ENCODE measurements at places on chromosomes 5 and 9. TPM values are rescaled to one million over a fixed set of nuclear protein-coding genes. Genes with fewer than 3 reads are reported as not detected.

ZNF782 gene
- total RNA-seq: 6.2 TPM

- DNase-seq: no peak
- H3K27me3 ChIP-seq: peaks cover 5% of the 10 kb centered on the region
- no peak overlapping the region for H3K27ac ChIP-seq
- H3K4me1 ChIP-seq: no peaks in the 10 kb centered on the region
- H3K4me3 ChIP-seq: peak overlapping the region; percentile 57
These were observed 1.2 kb downstream of the LOX start for GRCh38 chr5:122076669-122077365.

DNA sequence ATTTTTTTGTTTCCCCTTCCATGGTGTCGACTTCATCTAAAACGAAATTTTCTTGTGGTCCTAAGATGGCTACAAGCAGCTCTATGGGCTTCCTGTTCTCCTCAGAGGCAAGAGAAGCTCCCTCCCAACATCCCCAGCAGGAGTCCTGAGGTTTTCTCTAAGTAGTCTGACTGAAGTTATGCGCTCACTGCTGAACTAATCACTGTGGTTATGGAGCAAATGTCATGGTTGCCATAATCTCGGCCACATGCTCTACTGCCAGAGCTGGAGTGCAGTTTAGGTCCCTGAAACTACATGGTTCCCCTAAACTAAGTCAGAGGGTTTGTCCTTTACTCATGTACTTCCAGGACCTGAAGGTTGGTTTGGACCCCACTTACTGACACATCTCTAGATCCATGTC, 68.0 kb upstream of the MAMDC2 start:
- DNase-seq: no peak
- no peaks in the 10 kb centered on the region for H3K27me3 ChIP-seq
- H3K4me3 ChIP-seq: no peak overlapping the region
- no peaks in the 10 kb centered on the region for H3K4me1 ChIP-seq
- no peak overlapping the region for H3K27ac ChIP-seq
- H3K36me3 ChIP-seq: no peaks in the 10 kb centered on the region

HRCT1 gene
- total RNA-seq: not detected

PCDHGC3 gene
- total RNA-seq: 20.5 TPM

GRCh38 chr5:172035049-172035448, 28.6 kb upstream of the FBXW11 start:
- no peaks in the 10 kb centered on the region for H3K27me3 ChIP-seq
- H3K27ac ChIP-seq: peak overlapping the region; percentile 13
- DNase-seq: peak; percentile 33
- H3K36me3 ChIP-seq: no peaks in the 10 kb centered on the region
- H3K4me1 ChIP-seq: peaks cover 5% of the 10 kb centered on the region
- no peak overlapping the region for H3K4me3 ChIP-seq

HAVCR2 gene
- 5.2 TPM for total RNA-seq

- no peak overlapping the region for H3K27ac ChIP-seq
- H3K4me3 ChIP-seq: no peak overlapping the region
- DNase-seq: no peak
- no peaks in the 10 kb centered on the region for H3K4me1 ChIP-seq
- no peaks in the 10 kb centered on the region for H3K36me3 ChIP-seq
These were observed 27.9 kb downstream of the TMEM215 start for GRCh38 chr9:32811246-32811645.

DNA sequence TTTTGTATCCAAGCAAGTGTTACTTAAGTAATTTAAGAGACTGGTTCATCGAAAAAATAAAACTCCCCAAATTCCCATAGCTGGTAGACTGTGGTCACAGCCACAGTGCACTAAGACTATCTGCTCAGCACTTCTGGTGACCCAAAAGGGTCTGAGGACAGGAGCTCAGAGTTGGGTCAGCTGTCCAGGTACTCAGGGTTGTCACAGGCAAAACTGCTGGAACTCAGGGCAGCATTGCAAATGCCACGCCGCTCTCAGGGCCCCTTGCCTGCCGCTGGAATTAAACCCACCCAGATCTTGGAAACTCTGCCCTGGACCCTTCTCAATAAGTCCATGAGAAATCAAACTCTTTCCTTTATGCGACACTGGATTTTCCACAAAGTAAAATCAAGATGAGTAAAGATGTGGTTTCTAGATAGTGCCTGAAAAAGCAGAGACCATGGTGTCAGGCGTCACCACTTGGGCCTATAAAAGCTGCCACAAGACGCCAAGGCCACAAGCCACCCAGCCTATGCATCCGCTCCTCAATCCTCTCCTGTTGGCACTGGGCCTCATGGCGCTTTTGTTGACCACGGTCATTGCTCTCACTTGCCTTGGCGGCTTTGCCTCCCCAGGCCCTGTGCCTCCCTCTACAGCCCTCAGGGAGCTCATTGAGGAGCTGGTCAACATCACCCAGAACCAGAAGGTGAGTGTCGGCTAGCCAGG, at the start of gene IL13:
TSS of gene IL13 (plus strand) at position 498 of the 705 bp plus-strand sequence. CDS start at position 512, 14 bp downstream.
- H3K27me3 ChIP-seq: no peaks in the 10 kb centered on the region
- H3K36me3 ChIP-seq: no peaks in the 10 kb centered on the region
- no peak for DNase-seq

DNA sequence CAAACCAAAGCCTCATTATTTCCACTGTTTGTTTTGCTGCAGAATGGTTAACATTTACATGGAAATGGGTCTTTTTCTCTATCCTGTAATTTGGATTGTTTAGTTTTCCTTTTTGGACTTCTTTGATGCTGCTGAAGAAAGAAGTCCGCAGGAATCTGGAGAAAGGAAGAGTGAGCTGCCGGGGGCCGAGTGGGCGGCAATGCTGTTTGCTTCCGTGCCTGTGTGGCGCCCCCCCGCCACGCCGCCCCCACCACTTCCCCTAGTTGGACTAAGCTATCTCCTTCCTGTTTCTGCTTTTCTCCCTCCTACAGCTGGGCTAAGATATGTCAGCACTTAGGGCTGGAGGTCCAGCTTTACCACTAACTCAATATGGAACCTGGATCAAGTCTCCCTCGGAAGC, 39.7 kb downstream of the ACTL7B start:
- DNase-seq: no peak
- H3K4me3 ChIP-seq: no peak overlapping the region
- no peaks in the 10 kb centered on the region for H3K27me3 ChIP-seq
- no peak overlapping the region for H3K27ac ChIP-seq
- no peaks in the 10 kb centered on the region for H3K36me3 ChIP-seq

DNA sequence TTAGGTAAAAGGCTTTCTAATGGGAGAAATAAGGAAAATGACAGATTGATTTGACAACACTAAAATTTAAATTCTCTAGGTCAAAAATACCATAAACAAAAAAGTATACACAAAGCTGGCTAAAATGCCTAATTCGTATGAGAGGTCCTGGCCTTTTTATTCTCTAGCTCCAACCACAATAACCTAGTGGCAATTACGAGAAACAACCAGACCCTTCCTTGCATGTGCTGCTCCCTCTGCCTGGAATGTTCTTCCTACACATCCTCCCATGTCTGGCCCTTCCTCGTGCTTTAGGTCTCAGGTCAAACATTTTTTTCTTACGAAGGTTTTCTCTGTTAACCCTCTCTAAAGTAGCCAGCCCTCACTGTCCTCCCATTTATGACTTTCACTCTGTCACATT, 176.4 kb upstream of the PLPPR1 start:
- no peaks in the 10 kb centered on the region for H3K4me1 ChIP-seq
- H3K27me3 ChIP-seq: no peaks in the 10 kb centered on the region
- DNase-seq: no peak

PTGES gene
- total RNA-seq: not detected

SOHLH1 gene
- not detected for total RNA-seq

DNA sequence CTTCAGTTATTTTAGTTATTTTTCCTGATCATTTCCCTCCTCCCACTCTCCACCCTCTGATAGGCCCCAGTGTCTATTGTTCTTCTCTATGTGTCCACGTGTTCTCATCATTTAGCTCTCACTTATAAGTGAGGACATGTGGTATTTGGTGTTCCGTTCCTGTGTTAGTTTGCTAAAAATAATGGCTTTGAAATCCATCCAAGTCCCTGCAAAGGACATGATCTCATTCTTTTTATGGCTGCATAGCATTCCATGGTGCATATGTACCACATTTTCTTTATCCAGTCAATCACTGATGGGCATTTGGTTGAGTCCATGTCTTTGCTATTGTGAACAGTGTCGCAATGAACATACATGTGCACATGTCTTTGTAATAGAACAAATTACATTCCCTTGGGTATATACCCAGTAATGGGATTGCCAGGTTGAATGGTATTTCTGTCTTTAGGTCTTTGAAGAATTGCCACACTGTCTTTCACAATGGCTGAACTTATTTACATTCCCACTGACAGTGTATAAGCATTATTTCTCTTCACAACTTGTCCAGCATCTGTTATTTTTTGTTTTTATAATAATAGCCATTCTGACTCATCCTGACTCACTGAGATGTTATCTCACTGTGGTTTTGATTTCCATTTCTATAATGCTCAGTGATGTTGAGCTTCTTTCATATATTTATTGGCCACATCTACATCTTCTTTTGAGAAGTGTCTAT, 17.2 kb upstream of the DIRAS2 start:
- no peak overlapping the region for H3K4me3 ChIP-seq
- no peaks in the 10 kb centered on the region for H3K36me3 ChIP-seq
- no peak overlapping the region for H3K27ac ChIP-seq
- no peak for DNase-seq
- no peaks in the 10 kb centered on the region for H3K27me3 ChIP-seq
- H3K4me1 ChIP-seq: no peaks in the 10 kb centered on the region

ALDH1B1 gene
- 36.8 TPM for total RNA-seq

DNA sequence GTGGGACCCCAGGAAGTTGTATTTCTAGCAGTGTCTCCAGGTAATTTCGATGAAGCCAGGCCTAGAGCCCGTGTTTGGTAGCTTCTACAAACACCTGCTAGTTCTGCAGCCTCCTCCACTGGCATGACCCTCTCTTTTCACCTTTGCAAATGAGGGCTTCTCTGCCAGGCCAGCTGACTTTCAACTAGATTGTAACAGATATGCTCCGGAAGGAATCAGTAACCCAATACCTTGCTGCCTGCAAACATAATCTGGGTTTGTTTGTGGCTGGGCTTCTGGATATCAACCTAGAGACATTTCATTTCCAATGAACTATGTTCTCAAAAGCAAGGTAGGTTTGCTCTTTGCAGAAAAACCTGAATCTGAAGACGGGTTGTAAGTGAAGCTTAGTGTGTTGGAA, 354.8 kb downstream of the DMRT2 start:
- H3K27ac ChIP-seq: no peak overlapping the region
- H3K4me3 ChIP-seq: no peak overlapping the region
- H3K36me3 ChIP-seq: no peaks in the 10 kb centered on the region
- no peaks in the 10 kb centered on the region for H3K27me3 ChIP-seq
- DNase-seq: no peak
- no peaks in the 10 kb centered on the region for H3K4me1 ChIP-seq

KDM3B gene
- 41.0 TPM for total RNA-seq

ARID3C gene
- 0.24 TPM for total RNA-seq

- H3K4me1 ChIP-seq: no peaks in the 10 kb centered on the region
- H3K4me3 ChIP-seq: no peak overlapping the region
- no peaks in the 10 kb centered on the region for H3K27me3 ChIP-seq
- DNase-seq: no peak
These were observed 168.4 kb upstream of the GDNF start for GRCh38 chr5:38008198-38008597.

- H3K36me3 ChIP-seq: no peaks in the 10 kb centered on the region
- H3K4me1 ChIP-seq: peaks cover 15% of the 10 kb centered on the region
- H3K4me3 ChIP-seq: peak within 1 kb of the TSS; percentile 33
- no peaks in the 10 kb centered on the region for H3K27me3 ChIP-seq
- no peak within 1 kb of the TSS for H3K27ac ChIP-seq
- no peak for DNase-seq
These were observed at the start of gene LCN10 for GRCh38 chr9:136742591-136743391. Gene LCN10 (minus strand): TSS chr9:136742940. CDS start chr9:136742903, 37 bp downstream.

CLINT1 gene
- 96.7 TPM for total RNA-seq

DNA sequence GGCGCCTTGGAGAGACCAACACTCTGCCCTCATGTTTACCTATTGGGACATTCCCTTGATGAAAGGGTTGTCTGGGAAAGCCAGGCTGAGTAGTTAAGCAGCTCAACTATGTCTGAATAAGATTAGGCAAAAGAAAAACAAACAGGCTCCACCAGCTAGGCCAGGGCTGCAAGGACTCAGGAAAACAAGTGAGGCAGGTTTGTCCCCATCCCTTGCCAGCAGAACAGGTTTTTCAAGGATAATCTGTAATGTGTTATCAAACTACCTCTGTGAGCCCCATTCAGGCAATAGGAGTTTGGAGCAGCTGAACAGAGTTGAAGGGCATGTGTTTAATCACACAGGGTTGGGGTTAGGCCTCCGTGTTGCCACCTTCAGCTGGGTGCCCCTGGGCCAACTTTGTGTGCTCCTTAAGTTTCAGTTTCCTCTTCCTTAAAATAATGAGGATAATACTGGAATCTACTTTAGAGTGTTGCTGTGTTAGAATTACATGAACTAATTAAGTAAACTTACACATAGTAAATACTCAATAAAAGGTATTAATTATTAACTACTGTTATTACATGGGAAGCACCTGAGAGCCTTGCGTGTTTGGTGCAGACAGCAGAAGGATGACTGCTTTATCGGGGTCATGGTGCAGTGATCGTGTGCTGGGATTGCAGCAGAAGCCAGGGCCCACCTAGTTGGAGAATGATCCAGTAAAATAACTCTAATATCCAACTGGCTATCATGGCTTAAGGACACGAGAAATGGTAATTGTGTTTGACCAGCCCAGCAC, 72.1 kb upstream of the ATP10B start:
- no peak overlapping the region for H3K27ac ChIP-seq
- no peaks in the 10 kb centered on the region for H3K4me1 ChIP-seq
- no peaks in the 10 kb centered on the region for H3K36me3 ChIP-seq
- no peak for DNase-seq
- no peak overlapping the region for H3K4me3 ChIP-seq
- H3K27me3 ChIP-seq: no peaks in the 10 kb centered on the region

DNM1 gene
- total RNA-seq: 0.21 TPM

DNA sequence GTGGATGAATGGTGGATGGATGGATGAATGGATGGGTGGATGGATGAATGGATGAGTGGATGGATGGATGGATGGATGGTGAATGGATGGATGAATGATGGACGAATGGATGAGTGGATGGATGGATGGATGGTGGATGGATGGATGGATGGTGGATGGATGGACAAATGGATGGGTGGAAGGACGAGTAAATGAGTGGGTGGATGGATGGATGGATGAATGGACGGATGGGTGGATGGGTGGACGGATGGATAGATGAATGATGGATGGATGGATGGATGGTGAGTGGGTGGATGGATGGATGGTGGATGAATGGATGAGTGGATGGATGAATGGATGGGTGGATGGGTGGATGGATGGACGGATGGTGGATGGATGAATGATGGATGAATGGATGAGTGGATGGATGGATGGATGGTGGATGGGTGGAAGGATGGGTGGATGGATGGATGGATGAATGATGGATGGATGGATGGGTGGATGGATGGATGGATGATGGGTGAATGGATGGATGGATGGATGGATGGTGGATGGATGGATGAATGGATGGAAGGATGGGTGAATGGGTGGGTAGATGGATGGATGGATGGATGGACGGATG, 58.6 kb downstream of the VAV2 start:
- H3K36me3 ChIP-seq: no peaks in the 10 kb centered on the region
- H3K4me3 ChIP-seq: no peak overlapping the region
- H3K27ac ChIP-seq: no peak overlapping the region
- no peaks in the 10 kb centered on the region for H3K27me3 ChIP-seq
- DNase-seq: no peak

SLC34A1 gene
- 0.10 TPM for total RNA-seq

All from GM12878 (cell line).